ENCODE measurements at places on chromosomes 4 and X.
A peak's percentile ranks its signal among the peaks of the same experiment; 100 is the strongest.

DNA sequence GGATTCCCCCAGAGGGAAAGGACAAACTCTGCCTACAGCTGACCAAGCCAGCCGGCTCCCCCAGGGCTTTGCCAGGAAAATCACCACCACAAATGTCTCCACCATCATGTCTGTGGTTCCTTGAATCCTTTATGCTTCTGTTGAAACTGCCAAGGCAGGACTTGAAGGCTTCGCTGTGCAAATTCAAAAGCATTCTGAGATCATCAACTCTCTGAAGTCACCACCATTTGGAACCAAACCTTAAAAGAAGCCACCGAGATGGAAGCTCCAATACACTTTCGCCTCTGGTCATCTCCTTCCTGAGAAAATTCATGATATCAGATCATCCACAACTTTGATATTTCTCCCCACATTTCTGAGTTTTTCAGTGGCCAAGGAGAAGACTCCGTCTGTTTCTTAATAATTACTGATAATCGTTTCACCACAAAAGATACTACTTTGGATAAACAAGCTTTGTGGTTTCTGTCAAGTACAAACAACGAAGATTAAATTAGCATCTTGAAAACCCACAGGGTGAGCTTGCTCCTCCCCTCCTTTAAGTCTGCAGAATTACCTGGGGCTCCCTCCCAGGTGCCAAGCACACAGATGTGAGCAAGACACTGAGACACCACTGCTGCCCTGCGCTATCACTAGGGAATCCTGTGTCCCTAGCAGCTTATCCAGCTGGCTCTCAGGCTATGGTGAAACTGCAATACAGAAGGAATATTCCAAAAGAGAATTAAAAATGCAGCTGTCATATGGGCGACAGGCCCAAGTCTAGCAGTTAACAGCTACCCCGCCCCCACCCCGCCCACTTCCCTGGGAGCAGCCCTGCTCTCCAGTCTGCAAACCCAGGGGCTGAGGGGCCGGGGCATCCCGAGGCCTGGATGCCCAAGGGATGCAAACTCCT lies 125.0 kb upstream of the TBL1X start:
- DNase-seq: no peak

DNA sequence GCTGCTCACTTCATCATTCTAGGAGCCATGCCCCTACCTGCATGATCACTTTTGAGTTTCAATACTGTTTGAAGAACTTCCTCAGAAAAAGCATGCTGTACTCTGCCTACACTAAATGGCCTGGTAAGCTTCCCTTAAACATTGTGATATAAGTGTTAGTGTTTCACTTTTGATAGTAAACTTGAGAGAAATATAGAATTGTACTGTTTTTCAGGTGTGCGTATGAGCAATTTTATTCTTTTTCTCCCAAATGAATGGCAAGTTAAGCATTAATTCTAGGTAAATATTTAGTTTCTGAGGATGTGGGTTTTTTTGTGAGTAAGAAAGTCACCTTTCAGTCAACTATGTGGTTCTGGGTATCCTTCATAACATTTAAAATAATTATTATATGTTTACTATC lies 484.5 kb downstream of the IL15 start:
- no peak for DNase-seq

GRCh38 chr4:55386073-55386472 lies 9.7 kb upstream of the TMEM165 start:
- peak; percentile 40 for DNase-seq

GRCh38 chr4:12697970-12698369 lies 786.2 kb downstream of the RAB28 start:
- DNase-seq: no peak

DNA sequence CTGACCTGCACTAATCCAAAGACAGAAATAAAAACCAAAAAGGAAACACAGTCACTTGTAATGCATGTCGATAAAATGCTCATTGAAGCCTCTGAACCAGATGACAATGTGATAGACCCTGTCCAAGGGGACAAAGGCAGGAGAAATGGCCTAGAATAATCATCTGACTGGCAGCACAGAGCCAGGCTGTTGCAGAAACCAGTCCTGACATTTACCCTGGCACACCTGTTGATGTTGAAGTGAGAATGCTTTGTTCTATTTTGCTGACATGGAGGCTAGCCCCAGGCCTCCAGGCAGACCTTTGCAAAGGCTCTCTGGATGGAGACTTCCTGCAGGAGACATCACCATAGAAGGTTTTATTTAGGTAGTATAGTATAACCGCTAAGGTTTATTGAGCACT lies 41.0 kb downstream of the TFDP3 start:
- no peak for DNase-seq

GRCh38 chrX:51825436-51825835 lies 68.0 kb upstream of the MAGED1 start:
- no peak for DNase-seq

DNA sequence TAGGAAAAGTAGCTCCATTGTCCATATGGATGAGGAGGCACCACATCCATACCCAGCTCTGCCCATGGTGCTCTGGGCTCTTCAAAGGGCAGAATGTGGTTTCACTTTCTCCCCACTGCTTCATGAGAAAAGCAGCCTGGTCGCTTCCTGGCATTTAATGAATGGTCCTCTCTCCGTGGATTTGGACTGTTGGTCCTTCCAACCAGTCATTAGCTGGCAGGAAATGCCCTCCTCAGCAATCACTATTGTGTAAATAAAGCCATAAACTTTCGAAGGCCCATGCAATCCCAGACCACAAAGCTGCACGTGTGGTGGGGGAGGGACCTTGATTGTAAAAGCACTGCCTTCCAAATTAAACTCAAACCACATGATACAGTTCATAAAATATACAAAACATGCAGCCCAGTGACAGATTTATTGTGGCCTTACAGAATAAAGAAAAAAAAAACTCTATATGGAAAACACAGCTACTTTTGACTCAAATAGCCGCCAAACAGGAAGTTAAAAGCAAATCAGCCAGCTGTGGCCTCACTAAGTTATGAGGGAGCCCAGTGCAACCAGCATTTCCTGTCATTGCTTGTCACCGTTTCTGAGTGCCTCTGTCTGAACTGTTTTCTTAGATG lies 8.1 kb downstream of the MBNL3 start:
- no peak for DNase-seq

GRCh38 chr4:184854673-184855072 lies 28.9 kb upstream of the ACSL1 start:
- DNase-seq: no peak

DNA sequence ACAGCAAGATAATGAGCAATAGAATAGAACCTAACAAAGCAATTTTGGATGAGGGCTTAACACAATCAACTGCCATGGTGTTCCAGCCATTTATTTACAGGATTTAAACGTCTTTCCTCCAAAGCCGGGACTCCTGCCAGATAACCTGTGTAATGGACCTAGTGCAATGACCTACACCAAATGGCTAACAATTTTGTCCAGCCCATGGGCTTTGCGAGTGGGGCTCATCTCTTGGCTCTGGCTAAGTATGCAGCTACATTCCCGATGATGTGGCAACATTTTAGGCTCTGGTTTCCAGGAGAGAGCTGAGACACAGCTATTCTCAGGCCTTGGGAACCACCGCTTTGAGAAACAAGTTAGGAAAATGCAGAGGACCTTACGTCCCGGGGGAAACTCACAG lies 822.3 kb upstream of the FTHL17 start:
- DNase-seq: no peak

DNA sequence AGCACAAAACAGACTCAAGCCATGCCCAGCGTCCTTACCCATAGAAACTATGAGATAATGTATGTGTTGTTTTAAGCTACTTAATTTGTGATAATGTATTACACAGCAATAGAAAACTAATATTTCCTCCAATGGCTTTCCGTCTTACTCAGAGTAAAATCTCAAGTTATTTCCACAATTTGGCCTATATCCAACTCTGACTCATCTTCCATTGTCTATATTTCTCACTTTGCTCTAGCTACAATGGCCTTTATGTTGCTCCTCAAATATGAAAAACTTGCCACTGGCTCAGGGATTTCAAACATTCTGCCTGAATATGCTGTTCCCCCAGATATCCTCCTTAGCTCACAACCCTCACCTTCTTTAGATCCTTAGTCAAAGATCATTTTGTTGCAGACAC lies 31.6 kb downstream of the IQCM start:
- DNase-seq: peak; percentile 40

GRCh38 chr4:170853422-170854021 lies 763.8 kb upstream of the AADAT start:
- peak; percentile 73 for DNase-seq

GRCh38 chr4:151930372-151930771 lies 169.6 kb upstream of the GATB start:
- DNase-seq: no peak

DNA sequence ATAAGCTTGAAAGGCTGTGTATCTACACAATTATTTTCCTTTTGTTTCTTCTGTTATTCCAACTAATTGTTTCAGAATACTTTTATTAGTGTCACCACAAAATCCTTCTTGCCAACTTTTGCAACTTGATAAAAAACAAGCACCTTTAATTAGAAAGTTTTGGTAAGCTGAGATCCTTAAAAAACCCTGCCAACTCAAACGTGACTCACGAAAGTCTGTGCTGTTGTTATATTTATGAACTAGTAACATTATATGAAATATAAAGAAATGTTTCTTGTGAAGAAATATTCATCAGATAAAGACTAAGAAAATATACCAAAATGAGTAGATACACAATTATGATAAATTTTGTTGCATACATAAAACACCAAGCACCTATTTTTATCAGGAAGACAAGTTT lies 49.0 kb downstream of the HUWE1 start:
- no peak for DNase-seq

DNA sequence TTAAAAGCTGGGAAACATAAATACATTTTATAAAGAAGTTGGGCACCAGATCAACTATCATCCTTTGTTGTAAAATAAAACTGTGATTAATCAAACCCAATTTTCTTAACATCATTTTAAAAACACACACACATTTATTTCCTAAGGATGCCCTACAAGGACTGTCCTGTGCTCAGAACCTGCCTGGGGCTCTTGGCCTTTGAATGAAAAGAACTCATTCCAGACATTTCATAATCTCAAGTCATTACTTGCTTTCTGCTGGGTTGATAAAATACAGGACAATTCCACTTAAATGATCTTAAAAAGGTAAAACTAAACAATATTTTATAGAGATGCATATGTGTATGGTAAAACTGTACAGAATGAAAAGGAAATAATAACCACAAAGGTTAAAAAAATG lies 2.8 kb downstream of the SH3D19 start:
- DNase-seq: no peak

- no peak for DNase-seq
Measured at GRCh38 chrX:29487214-29487613, 728.1 kb upstream of the MAGEB2 start.

GRCh38 chr4:25879991-25880651 lies 17.3 kb upstream of the SEL1L3 start:
- no peak for DNase-seq

DNA sequence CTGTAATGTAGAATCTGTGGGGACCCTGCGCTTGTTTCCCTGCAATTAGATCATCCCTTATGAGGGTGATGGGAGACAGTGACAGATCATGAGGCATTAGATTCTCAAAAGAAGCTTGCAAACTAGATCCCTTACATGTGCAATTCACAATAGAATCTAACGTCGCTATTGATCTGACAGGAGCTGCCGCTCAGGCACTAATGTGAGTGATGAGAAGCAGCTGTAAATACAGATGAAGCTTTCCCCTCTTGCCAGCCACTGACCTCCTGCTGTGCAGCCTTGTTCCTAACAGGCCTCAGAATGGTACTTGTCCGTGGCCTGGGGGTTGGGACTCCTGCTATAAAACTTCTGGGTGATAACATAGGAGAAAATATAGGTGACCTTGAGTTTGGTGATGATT lies 1076.8 kb downstream of the PDHA2 start:
- DNase-seq: no peak

- no peak for DNase-seq
Measured at GRCh38 chr4:1038948-1039492, 27.6 kb downstream of the FGFRL1 start.

- DNase-seq: no peak
Measured at GRCh38 chr4:56654238-56654632, 26.9 kb downstream of the HOPX start.

DNA sequence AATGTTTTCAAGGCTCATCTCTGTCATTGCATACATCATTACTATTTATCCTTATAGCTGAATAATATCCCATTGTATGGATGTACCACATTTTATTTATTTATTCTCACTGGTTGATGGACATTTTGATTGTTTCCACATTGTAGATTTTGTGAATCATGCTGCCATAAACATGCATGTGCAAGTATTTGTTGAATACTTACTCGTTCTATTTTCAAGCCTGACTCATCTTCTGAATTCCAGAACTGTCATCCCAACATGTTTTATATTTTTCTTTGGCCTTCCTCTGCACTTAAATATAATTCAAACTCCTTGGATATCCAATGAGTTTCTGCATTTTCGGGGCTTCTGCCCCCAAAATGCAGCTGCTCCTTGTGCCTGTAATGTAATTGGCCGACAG lies 77.6 kb downstream of the MXRA5 start:
- DNase-seq: peak; percentile 4

- DNase-seq: no peak
Measured at GRCh38 chrX:108511721-108512120, 72.1 kb downstream of the COL4A5 start.

DNA sequence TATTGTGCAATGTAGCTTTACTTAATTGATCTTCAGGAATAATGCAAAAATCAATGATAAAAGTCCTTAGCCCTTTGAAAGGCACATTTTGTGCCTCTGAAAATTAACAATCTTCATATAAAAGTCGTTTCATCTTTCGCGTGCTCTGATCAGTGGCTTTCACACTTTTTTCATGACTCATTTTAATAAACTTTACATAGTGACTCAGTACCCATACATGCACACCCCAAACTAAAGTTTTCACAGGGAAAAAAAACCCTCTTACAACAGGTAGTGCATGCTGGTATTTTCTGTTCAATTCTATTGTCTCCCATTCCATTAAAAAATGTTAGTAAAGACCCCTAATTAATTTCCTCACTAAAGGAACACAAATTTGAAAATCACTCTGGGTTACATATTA lies 21.5 kb downstream of the RWDD4 start:
- peak; percentile 52 for DNase-seq

DNA sequence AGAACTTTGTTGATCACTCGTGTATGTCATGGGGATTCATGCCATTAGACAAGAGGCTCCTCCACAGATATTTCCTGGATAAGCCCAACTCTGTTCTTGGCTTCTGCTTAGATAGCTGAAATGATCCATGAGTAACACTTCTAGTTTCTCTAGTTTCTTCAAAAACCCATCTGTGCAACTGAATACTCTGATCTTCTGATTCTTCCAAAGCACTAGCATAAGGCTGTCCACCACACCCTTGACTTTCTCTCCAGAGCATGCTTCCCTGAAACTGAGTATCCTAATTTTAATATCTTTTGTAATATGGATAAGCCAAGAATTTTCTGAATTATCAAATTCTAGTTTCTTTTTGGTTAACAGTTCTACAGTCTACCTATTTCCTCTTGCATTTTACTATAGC lies 118.6 kb upstream of the TAPT1 start:
- DNase-seq: no peak

- no peak for DNase-seq
Measured at GRCh38 chr4:108345862-108346817, 177.4 kb upstream of the LEF1 start.
